T-cell (primary cell): ENCODE measurements at places on chromosomes 2 and 18.
A peak's percentile ranks its signal among the peaks of the same experiment; 100 is the strongest.

GRCh38 chr2:199384043-199384442, 73.7 kb downstream of the SATB2 start:
- DNase-seq: no peak

GRCh38 chr2:147327613-147328012, 517.2 kb upstream of the ACVR2A start:
- no peak for DNase-seq

GRCh38 chr2:88692187-88692586, 714 bp downstream of the RPIA start:
- peak; percentile 19 for DNase-seq

- DNase-seq: no peak
Measured at GRCh38 chr2:65724336-65724735, 291.9 kb upstream of the SPRED2 start.

DNA sequence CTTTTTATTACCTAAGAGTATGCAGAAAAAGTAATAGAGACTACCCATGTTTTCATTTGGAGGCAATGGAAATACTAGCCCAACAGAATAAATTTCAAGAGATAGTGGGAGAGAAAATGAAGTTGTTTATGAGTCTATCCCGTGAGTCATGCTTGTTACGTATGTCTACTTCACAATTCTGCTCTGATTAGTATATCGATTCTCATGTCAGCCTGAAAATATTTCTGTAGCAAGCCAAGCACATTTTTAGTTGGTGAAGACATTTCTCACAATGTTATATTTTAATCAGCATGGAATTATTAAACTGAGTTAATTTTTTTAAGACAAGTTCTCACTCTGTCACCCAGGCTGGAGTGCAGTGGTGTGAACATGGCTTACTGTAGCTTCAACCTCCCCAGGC, 346.1 kb downstream of the RPRM start:
- no peak for DNase-seq

DNA sequence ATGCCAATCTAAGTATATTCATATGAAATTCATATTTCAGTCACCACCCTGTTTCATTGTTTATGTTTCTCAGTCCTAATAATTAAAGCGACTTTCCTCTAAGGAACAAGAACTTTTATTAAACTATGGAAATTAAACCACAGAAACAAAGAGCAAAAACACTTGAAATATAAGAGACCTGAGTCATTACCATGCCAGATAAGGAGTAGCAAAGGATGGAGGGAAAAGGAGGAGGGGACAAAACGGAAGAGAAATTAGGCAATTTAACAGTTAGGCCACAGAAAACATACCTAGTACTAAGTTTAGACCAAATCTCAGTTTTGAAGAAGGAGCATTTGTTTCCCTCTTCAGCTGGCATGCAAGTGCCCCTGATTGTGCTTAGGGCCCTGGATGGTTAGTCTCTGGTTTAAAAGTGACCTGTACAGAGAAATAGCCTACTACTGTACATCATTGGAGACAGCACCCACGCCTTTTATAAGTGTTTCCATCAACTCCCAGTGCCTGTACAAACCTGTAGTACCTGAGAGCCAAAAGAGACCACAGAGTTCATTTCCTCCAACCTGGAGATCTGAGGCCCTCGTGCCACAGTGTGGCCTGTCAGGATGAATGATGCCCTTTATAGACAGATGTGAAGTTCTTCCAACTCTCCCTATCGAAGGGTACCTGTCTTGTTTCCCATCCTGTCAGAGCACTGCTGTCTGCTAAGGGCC, 74.5 kb downstream of the SPATS2L start:
- DNase-seq: no peak

- no peak for DNase-seq
Measured at GRCh38 chr2:238513346-238513745, 86.6 kb downstream of the ASB1 start.

DNA sequence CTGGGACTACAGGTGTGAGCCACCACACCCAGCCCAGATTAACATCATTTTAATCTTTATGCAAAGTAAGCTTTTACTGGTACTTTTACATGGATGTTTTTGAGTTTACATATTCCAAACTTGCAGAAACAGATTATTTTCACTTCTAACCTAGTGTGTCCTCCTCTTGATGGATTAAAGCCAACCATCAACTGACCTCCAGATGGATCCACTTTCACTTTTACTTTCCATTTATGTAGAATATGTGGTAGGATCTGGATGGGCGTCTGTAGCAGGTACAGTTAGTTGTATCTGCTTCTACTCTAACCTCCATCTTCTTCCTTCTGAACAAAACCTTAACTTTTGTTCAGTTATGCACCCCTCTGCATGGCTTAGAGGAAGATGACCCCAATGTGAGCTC, 264.1 kb downstream of the CDH20 start:
- DNase-seq: no peak

DNA sequence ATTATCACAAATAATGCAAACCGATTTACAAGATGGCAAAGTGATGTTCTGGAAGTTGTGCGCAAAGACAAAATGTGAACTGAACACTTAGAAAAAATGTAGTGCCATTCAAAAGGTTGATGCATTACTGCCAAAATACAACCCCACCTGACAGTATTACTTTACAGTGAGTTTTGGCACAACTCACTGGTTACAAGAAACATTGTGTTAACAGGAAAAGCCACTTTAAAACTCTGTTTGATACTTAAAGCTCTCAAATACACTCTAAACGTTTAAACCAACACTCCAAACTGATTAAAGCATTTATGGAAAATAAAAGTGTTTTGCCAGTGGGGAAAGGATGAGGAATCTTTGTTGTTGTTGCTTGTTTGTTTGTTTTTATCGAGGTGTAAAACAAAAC, 173.4 kb upstream of the SATB2 start:
- no peak for DNase-seq

DNA sequence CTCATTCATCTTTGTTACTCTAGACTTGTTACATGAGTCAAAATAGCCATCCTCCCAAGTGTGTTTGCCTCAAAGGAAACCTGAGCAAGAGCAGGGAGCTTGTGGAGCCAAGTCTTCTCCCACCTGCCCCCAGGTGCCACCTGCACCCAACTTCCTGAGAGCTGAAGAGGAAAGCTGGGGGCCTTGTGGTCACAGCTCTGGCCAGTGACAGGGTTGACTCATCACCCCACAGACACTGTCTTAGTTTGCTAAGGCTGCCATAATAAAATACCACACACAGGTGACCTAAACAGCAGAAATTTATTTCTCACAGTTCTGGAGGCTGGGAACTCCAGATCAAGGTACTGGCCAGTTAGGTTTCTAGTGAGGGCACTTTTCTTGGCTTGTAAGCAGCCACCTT, 99.6 kb downstream of the TPGS2 start:
- no peak for DNase-seq

DNA sequence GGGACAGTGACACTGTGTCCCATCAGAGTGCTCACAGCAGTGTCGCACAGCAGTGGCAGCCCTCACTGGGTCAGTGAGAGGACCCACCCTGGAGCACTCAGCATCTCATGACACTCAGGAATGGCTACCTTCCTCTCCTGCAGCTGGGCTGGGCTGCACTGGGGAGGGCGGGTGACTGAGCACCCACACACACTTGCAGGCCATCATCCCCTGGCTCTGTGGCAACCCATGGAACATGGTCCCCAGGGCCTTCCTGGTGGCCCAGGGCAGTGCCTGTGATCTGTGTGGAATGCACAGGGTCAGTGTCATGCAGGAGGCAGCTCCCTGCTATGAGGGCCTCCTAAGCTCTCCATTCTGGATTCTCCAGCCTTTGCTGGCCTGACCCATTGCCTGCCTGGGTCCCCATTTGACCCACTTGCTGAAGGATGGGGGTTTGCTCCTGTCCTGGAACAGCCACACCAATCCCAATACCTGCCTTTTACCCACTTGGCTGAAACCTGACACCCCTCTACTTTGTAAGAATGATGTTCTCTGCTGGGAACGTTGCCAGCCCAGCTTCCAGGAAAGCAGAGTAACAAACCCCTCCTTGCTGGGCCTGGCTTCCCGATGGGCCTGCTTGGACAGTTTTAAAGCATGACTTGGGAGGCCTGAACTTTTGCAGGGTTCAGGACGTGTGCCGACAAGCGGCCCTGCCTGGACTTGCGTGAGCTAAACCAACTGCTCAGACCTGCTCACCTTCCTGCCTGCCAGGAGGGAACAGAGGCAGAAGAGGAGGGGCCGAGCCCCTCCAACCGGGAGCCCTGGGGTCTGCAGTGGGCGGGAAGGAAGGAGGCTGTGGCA, 13.7 kb downstream of the HS6ST1 start:
- no peak for DNase-seq

DNA sequence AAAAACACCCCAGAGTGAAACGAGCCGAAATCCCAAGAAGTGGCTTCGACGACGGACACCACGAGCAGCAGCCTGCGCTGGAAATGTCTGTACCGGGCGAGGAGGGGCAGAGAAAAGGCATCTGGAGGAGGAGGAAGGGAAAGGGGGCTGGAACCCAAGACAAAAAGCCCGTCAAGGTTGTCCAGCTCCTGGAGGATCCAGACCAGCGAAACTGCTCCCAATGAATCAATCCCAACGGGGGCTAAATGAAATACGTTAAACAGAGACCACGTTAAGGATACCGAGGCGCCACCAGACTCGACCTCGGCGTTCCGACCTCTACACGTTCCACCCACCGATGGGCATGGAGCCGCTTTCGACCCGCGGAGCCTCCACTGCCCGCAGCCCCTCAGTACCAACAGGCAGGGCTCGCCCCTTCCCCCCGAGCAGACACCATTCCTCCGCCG, 400 bp downstream of the CCDC88A start:
- DNase-seq: peak; percentile 2

- no peak for DNase-seq
Measured at GRCh38 chr2:72895759-72896281, 8.6 kb downstream of the SPR start.

DNA sequence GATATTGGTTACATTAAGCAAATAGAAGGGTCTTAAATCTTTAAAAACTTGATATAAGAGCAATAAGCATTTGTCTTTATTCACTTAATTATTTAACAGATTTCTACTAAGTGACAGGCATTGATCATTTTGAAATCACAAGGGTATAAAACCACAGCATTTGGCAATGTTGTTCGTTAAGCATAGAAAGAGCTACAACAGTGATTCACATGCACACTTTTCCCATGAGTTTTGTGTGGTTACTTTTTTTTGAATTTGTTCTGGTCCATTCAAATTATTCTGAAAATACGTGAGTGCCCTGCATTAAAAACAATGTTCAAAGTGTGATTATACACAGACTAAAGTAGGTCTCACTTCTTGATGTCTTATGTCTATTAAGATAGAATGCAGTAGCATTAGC, 52.2 kb downstream of the LYPD6B start:
- DNase-seq: no peak

- DNase-seq: no peak
Measured at GRCh38 chr2:127575185-127575765, 39.8 kb downstream of the MYO7B start.

GRCh38 chr2:180021850-180022249, 14.8 kb upstream of the CWC22 start:
- no peak for DNase-seq

DNA sequence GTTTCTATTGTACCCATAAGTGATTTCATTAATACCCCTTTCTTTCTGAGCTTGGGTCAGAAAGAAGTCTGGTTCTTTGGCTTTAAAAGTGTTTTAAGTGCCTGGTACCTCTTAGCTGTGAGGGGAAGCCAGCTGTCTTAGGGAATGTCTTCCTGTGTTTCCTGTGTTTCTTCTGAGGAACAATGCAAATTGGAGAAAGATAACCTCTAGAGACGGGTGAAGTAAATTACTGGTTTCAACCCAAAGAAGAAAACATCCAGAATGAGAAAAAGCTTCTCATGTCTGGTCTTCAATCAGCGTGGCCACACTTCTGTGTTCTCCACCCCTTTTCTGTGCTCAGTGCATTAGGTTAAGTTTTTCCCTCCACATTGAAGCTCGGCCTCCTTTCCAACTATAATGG, 10.2 kb upstream of the CHN1 start:
- DNase-seq: no peak

DNA sequence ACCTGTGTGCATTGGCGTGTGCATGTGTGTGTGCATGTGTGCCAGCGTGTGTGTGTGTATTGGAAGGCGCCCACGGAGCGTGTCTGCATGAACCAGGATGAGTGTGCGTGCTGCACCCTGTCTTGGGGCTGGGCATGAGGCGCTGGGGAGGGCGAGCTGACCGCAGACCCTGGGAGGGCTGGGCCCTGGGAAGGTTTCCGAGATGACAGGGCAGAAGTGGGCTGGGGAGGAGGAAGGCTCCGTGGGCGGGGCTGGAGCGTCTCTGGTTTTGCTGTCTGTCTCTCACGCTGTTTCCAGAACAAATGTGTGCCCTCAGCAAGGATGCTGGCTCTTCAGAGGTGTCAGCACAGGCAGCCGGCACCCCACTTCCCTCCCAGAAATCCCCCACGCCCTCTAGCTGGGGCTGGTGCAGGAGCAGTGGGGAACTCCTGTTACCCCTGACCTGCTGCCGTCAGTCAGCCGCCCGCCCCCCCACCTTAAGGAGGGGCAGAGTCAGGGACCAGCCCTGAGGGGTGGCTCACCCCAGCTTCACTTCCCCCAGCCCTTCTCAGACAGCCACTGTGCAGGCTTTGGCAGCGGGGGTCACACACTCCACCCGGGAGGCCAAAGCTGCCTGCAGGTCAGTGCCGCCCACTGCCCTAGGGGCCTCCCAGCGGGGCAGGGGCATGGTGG, at the start of gene GPR35:
TSS of gene GPR35 (plus strand) at position 531 of the 672 bp plus-strand sequence. CDS start 4,473 bp downstream, outside the sequence.
- DNase-seq: peak; percentile 92

- no peak for DNase-seq
Measured at GRCh38 chr2:88658881-88659537, 31.7 kb upstream of the EIF2AK3 start.

- no peak for DNase-seq
Measured at GRCh38 chr2:216017365-216017764, 4.0 kb upstream of the MREG start.

DNA sequence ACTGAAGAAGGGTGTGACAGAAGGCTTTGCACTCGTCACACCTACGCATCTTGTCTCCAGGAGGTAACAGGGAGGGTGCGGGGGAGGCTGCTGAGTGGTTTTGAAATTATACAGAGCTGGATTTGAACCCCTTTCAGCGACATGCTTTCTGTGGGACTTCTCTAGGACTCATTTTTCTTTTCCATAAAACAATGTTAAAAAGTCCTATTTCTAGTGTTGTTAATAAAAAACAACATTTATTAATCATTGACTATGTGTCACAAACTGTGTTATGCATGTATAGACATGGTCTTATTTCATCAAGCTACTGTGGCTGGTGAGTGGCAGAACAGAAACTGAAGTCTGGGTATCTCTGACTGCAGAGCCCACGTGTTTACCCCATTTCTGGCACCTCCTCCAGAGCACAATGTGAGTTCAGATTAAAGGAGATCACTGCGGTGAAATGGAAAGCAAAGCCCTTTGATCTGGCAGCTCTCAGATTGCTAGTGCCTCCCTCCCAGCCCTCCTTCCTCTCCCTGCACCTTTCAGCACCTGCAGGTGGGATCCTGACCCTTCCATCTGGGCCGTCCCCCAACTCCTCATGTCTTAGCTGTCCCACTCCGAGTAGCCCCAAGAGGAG, 315.5 kb upstream of the MYT1L start:
- DNase-seq: peak; percentile 40

DNA sequence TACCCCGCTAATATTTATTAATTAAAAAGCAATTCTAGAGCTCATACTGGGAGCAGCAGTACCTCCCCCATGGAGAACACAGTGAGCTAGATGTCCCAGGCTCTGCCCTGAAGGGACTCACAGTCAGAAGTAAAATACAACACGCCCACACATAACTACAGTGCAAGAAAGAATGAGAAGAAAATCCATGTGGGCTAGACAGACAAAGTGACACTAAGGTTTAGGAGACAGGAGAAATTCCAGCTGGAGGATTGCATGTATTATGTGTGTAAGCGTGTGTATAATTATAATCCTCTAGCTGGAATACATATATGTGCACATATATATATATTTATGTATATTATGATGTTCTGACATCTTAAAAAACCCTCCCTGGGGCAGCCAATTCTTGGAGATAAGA, 15.7 kb downstream of the SOWAHC start:
- DNase-seq: no peak
